ENCODE measurements at places on chromosomes 2 and 18. TPM values are rescaled to one million over a fixed set of nuclear protein-coding genes. Genes with fewer than 3 reads are reported as not detected.

The CCL20 gene
- 0.31 TPM for polyA plus RNA-seq

The RIT2 gene
- not detected for polyA plus RNA-seq

The KCNG3 gene
- polyA plus RNA-seq: not detected

The LNPK gene
- 4.1 TPM for polyA plus RNA-seq

The ARHGAP28 gene
- polyA plus RNA-seq: not detected

The LONRF2 gene
- polyA plus RNA-seq: not detected

The DAW1 gene
- not detected for polyA plus RNA-seq

The ACMSD gene
- not detected for polyA plus RNA-seq

The ABCG5 gene
- polyA plus RNA-seq: not detected

DNA sequence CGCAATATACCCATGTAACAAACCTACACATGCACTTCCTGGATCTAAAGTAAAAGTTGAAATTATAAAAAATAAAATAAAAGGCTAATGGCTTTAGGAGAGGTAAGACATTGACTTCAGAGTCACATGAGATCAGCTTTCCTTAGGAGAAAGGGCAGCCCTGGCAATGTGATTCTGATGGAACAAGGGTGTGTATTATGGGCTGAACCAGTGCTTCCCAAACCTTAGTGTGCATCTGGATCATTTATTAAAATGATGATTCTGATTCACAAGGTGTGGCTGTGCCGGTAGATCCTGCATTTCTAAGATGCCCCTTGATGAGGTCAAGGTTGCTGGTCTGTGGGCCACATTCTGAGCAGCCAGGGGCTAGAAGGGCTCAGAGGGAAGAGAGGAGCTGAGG is 42.6 kb downstream of the LAMA3 start:
- H3K4me1 ChIP-seq: no peaks in the 10 kb centered on the region
- H3K27me3 ChIP-seq: no peaks in the 10 kb centered on the region
- H3K4me3 ChIP-seq: no peak overlapping the region
- DNase-seq: no peak
- no peaks in the 10 kb centered on the region for H3K36me3 ChIP-seq
- no peak overlapping the region for H3K27ac ChIP-seq

DNA sequence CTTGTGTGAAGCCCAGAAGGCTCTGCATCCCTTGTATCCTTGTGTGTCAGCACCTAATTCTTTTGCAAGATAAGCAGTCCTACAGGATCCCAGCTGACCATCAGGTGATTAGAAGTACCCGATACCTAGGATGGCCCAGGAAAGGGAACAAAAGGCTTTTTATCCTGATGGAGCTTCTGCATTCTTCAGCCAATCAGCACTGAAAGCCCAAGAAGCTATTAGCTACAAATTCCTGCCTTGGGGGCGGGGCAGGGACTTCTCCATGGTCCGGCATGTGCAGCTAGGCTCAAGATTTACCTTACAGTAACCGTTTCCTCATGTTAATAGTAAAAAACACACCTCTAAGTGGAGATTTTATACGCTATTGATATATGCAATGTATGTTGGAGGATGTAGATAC is 264.6 kb upstream of the THUMPD2 start:
- no peaks in the 10 kb centered on the region for H3K4me1 ChIP-seq
- H3K4me3 ChIP-seq: no peak overlapping the region
- H3K27ac ChIP-seq: no peak overlapping the region
- DNase-seq: no peak
- no peaks in the 10 kb centered on the region for H3K36me3 ChIP-seq
- H3K27me3 ChIP-seq: no peaks in the 10 kb centered on the region

GRCh38 chr2:85585781-85586105 is 1.5 kb downstream of the VAMP5 start:
- peaks cover 17% of the 10 kb centered on the region for H3K36me3 ChIP-seq
- H3K27me3 ChIP-seq: no peaks in the 10 kb centered on the region
- H3K4me3 ChIP-seq: no peak overlapping the region
- H3K27ac ChIP-seq: peak overlapping the region; percentile 4
- DNase-seq: no peak

DNA sequence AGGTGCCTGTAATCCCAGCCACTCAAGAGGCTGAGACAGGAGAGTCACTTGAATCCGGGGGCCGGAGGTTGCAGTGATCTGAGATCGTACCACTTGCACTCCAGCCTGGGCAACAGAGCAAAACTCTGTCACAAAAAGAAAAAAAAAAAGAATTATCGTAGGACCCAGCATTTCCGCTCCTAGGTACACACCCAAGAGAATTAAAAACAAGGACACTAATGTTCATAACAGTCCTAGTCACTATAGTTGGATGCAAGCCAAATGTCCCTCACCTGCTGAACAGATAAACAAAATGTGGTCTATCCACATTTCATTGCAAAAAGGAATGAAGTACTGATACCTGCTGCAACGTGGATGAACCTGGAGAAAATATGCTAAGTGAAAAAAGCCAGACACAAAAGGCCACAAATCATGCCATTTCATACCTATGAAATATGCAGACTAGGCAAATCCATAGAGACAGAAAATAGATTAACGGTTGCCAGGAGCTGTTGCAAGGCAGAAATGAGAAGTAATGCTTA is 21.2 kb downstream of the ADRA2B start:
- H3K4me1 ChIP-seq: no peaks in the 10 kb centered on the region
- H3K36me3 ChIP-seq: no peaks in the 10 kb centered on the region
- H3K27ac ChIP-seq: no peak overlapping the region

DNA sequence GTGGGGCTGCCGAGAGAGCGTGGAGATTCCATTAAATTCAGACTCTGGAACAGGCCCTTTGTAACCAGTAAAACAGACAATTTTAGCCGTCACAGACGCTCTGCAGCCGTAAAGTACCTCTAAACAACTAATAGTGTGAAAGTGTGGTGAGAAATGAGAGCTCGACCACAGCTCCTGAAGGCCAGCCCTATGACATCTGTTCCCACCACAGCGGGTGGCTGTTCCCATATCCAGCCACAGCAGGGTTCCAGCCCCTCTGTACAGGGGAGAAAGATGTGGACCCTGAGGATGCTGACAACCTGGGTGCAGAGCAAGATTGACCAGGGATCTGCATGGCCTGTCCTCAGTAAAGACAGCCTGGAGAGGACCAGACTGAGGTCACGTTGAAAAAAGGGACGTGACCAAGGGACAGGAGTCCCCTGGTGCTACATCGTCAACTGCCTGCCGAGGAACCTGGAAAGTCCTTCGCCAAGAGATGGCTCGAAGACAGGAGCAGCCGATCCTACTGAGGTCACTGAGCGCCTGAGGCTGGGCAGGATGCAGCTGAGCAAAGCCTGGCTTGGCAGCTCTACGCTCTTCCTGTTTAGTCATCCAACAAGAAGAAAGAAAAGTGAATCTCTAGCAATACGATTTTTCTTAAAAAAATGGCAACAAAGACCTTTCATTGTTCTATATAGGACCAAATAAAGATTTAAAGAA is 831.7 kb downstream of the RNF144A start:
- no peak overlapping the region for H3K27ac ChIP-seq
- DNase-seq: no peak
- no peaks in the 10 kb centered on the region for H3K27me3 ChIP-seq
- H3K36me3 ChIP-seq: no peaks in the 10 kb centered on the region

DNA sequence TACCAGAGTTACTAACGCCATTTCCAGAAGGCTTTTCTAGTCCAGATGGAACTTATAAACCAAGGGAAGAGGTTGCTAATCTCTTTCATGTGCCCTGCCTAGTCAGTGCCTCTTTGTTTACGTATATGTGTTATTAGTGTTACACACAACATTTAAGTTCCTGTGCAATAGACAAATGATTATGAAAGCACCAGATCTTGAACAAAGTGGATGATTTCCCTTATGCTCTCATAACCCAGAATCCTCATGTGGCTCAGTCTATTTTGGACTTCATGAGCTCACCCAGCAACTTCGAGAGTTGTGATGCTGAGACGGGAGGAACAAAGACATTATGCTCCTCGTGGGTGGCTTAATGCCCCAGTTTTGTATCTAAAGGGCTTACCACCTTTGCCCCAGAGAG is 214.4 kb upstream of the SP5 start:
- no peaks in the 10 kb centered on the region for H3K36me3 ChIP-seq
- no peak overlapping the region for H3K27ac ChIP-seq
- no peak overlapping the region for H3K4me3 ChIP-seq
- H3K27me3 ChIP-seq: peaks cover 6% of the 10 kb centered on the region

DNA sequence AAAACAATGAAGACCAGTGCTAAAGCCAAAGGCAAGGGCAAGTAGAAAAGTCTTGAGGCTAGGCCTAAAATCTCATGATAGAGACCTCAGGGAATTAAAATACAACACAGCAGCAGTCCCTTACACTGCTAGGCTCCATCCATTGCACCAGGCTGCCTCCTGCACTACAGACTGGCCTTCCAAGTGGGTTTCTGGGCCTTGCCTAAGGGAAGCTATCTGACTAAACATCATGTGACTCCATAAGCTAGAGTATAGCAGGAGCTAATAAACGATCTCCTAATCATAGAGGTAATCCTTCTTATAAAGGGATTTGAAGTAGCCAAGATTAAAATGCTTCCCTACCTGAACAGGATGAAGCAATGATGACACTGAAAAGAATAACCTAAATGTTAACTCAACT is 77.6 kb upstream of the NFU1 start:
- DNase-seq: no peak
- no peak overlapping the region for H3K4me3 ChIP-seq

DNA sequence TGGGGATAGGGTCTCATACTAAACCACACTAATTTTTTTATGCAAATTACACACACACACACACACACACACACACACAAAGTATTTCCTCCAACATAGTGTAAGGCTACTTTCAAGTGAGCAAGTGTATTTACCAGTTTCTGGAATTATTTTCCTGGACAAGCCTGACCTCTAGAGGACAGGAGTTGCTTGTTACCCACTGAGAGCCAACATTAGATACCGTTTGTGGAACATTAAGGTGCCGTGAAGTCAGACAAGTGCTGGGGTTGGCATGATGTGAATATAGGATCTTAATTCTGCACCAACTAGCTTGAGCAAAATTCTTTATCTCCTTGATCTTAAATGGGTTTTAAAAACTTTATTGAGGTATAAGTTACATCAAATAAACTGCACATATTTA is 39.3 kb upstream of the SERPINB2 start:
- no peak overlapping the region for H3K4me3 ChIP-seq
- H3K4me1 ChIP-seq: no peaks in the 10 kb centered on the region
- H3K27me3 ChIP-seq: no peaks in the 10 kb centered on the region
- H3K27ac ChIP-seq: no peak overlapping the region
- no peaks in the 10 kb centered on the region for H3K36me3 ChIP-seq

DNA sequence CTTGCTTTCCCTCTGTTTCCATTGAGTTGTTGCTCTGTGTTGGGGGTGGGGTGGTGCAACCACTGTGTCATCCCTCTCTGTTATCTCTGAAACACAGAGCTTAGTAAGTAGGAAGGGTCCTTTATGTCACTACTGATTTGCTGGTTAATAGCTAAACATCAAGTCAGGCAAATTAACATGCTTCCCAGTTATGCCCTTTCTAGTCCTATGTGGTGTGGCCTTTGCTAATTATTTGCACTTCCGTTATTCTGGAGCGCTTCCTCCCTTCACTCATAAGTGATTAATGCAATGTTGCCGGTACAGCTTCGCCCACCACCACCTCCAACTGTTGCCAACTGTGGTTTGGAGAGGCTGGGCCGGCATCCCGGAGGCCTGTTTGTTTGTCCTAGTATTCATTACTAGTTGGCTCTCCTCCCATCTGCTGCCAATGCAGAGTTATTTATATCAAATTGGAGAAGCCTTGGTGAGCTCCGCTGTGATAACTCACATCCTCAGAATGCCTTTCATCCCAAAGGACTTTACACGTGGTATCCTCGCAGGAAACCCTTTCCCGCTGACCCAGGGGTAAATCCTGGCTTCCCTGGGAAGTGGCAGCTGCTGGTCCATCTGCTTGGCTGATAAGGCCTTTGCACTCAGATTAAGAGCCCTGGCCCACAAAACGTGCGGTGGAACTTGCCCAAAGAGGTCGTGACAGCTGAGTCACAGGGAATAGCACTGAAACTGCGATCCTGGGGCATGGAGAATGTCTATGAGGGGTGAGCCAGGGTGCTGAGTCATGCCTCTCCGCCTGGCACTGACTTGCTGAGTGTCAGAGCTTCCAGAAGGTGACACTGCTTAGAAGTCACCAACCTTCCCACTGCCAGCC is 72.0 kb upstream of the ZCCHC2 start:
- DNase-seq: no peak
- H3K27me3 ChIP-seq: no peaks in the 10 kb centered on the region
- H3K36me3 ChIP-seq: no peaks in the 10 kb centered on the region

DNA sequence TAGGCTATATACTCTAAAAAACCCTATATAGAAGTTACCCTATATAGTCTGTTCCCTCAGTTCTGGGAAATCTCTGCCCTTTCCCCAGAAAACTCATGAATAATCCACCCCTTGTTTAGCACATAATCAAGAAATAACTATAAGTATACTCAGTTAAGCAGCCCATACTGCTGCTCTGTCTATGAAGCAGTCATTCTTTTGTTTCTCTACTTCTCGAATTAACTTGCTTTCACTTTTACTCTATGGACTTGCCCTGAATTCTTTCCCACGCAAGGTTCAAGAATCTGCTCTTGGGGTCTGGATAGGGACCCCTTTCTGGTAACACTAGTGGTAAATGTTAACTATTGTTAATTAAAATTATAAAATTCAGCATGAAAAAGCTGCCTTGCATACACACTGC is 17.4 kb upstream of the AP1S3 start:
- no peaks in the 10 kb centered on the region for H3K4me1 ChIP-seq
- H3K27ac ChIP-seq: no peak overlapping the region
- no peak overlapping the region for H3K4me3 ChIP-seq
- H3K27me3 ChIP-seq: no peaks in the 10 kb centered on the region
- no peak for DNase-seq

DNA sequence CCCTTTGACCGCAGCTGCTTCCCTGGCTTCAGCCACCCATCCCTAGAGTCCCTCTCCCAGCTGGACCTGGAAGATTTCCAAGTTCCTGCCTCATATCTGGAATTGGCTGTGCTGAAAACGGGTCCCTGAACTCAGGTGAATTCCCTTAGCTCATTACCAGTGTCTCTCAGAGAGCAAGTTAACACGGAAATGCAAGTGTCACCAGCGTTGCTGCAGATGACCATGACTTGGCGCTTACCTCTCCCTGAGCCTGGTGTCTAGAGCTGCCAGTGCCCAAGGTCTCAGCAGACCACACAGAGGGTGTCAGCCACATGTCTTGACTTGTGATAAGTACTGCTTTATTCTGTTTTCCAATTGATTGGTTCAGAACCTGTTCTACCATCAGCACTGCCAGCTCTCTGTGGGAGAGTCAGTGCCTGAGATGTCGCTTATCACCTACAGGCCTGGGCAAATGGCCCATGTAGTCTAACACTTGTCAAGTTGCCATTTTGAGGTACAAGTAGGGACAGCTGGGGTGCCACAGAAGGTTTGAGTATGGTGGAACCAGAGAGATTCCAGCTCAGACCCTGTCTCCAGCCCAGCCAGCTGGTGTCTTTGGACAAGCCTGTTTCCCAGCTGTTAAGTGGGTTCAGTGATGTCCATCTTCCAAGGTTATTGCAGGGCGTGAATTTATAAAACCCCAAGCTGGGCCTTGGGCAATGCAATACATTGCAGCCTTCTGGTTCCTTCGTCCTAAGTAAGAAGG is 48.7 kb downstream of the LYPD1 start:
- DNase-seq: no peak
- H3K4me1 ChIP-seq: no peaks in the 10 kb centered on the region
- no peaks in the 10 kb centered on the region for H3K27me3 ChIP-seq
- H3K27ac ChIP-seq: no peak overlapping the region
- H3K36me3 ChIP-seq: no peaks in the 10 kb centered on the region
